ENCODE measurements at places on chromosomes 16 and 17.

GRCh38 chr16:6863135-6863534 is 469.5 kb upstream of the RBFOX1 start:
- DNase-seq, result no peak

GRCh38 chr17:1442187-1442586 is 13.8 kb downstream of the CRK start:
- no peak for DNase-seq

DNA sequence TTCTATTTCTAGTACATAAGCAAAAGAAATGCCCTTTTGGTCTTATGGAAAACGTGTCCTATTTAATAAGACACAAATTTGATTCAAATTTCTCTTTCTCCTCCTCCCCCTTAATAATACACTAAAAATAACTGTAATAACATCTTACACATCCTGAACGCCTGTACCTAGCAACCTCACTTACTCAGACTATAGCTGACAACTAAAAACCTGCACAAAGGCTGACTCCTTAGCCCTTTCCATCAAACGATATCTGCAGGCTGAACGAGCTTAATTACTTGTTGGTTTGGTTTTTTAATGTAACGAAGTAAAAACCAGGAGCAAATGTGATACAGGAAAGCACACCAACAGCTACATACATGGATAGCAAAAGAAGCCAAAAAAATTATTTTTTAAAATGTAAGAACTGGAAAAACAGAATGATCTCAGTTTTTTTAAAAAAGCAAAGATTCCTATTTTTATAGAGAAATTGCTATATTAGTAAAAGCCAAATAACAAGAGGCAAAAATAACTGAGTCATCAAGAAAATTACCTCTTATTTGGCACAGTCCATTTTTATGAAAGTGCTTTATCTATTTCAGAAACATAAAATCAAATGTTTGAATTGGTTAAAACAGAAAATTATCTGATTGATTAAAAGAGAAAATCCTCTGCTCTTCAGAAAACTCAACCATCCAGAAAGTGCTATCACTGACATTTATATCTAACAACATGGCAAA is 23.5 kb downstream of the ADCY9 start:
- DNase-seq, result no peak

DNA sequence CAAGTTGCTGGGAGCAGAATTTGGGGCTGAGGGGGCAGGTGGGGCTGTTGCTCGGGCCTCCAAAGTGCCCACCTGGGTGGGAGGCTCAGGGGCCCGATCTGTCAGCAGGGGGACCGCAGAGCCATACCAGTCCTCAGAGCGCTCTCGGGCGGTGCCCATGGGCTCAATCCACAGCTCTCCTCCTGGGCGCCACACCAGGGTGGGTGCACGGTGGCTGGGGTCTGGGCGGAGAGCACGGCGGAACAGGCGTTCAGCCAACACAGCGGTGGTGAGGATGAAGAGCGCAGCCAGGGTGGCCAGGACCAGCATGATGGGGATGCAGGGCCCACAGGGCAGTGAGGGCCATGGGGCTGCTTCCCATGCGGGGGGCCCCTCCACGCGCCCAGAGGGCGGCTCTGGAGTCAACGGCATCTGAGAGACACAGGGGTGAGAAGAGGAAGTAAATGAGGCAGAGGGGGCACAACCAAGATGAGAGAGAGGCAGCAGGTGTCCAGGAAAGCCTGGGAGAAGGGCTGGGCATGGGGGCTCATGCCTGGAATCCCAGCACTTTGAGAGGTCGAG is 1.2 kb downstream of the C16orf54 start:
- DNase-seq, result no peak

DNA sequence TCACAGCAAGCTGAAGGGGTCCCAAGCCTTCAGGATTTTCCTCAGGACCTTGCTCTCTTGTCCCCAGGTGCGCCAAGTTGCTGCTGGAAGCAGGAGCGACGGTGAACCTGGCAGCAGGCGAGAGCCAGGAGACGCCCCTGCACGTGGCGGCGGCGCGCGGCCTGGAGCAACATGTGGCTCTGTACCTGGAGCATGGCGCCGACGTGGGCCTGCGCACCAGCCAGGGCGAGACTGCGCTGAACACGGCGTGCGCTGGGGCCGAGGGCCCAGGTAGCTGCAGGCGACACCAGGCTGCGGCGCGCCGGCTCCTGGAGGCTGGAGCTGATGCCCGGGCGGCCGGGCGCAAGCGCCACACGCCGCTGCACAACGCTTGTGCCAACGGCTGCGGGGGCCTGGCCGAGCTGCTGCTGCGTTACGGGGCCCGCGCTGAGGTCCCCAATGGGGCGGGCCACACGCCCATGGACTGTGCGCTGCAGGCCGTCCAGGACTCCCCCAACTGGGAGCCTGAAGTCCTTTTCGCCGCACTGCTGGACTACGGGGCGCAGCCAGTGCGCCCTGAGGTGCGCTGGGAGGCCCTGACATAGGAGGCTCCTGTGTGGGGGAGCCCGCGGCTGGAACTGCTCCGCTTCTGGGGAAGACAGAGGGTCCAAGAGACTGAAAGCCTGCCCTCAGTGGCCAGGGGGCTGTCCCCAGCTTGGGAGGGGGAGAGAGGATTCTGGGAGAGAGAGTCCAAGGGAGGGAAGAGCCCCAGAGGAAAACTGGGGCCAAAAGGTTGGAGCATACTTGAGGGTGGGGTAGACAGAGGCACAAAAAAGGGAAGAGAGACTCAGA is 6.4 kb downstream of the ASB16 start:
- no peak for DNase-seq

DNA sequence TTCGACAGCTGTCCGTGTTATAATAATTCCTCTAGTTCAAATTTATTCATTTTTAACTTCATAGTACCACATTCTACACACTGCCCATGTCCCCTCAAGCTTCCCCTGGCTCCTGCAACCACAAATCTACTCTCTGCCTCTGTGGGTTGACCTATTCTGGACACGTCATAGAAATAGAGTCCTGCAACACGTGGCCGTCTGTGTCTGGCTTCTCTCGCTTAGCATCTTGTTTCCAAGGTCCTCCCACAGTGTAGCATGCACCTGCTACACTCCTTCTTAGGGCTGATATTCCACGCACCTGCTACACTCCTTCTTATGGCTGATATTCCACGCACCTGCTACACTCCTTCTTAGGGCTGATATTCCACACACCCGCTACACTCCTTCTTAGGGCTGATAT is 16.5 kb downstream of the SCGB1C2 start:
- no peak for DNase-seq

DNA sequence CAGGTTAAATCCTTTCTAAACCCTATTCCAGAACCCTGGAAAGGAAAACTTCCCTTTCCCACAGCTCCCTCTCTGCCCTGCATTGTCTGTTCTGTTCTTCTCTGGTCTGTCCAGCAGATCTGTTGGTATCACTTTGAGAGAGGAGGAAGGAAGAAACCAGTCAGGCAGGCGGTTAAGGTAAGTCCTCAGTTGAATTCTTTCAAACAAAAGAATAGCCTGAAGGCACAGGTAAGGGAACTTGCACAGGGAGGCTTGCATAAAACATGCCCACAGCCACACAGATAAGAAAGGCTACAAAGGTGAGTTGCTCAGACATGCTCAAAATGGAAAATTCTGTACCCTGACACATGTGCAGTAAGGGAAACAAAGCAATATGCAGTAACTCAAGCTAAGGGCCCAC is 595.7 kb upstream of the CDH5 start:
- DNase-seq, result no peak

GRCh38 chr16:68286153-68287074 is 22.1 kb downstream of the SLC7A6 start:
- DNase-seq, result no peak

GRCh38 chr16:73183611-73184092 is 135.7 kb upstream of the ZFHX3 start:
- no peak for DNase-seq

DNA sequence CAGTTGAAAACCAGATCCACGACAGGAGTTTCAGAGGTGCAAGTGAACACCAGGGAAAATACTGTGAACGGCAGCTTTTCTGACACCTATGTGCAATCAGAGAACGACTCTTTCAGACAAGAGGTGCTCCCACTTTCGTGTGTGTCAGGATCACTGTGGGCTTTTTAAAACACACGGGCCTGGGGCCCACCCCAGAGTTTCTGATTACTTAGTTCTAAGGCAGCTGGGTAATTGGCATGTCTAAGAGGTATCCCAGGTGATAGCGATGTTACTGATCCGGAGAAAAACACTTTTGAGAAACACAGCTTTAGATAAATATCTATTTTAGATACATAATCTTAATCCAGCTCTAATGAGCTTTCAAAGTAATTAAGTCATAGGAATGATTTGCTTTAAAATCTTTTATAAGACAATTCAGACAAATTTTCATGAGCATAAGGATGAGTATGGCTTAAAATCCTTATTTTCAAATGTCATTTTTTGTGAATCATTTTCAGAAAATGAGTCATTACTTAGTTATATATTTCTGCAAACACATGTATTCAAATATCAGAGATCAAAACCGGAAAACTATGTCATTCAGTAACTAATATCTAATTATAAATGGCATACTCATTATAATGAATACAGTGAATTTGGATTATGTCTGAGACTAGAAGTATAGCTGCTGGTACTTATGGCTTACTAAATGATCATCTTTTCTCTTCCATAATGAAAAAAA is 217.9 kb upstream of the PSMD7 start:
- no peak for DNase-seq

DNA sequence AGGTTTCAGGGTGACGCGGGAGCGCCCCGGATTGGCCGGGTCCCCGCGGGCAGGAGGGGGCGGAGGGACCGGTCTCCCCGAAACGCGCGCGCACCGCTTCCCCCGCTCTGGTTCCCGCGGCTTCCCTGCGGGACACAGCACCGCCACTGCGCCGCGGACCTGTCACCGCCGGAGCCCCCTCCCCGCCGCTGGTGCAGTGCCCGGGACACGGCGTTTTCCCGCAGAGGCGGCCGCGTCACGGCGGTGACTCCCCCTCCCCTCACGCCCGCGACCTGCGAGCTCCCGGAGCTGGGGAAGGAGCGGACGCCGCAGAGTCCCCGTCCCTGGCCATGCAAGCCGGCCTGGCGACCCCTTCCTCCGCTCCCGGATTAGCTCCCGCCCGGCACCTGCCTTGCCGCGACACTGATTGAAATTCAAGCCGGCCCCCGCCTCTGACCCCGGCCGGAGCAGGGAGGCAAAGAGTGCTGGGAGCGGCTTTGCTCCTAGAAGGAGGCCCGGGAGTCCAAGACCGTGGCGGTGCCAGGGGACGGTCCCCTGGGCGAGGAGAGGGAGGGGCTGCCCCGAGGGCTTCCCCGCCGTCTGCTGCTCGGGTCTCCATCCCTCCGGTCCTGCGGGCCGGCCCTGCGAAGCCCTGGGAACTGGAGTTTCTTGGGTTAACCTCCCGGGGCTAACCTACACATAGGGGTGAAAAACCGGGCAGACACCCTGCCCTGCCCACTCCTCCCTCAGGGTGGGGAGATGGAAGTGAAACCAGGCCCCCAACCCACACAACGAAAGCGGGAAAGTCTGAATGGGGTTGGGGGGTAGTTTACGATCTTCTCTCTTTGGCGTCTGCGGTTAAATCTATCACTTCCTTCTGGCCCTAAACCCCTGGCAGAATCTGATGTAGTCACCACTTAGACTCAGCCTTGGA is 1.0 kb downstream of the RHBDL3 start:
- DNase-seq, result no peak
